Stimulated activated CD4-positive, alpha-beta T cell treated with anti-CD3 and anti-CD28 coated beads, Interleukin-2, amount 100 ng/mL, for 4 hours (primary cell): ENCODE measurements at places on chromosomes 12 and 14.
A peak's percentile ranks its signal among the peaks of the same experiment; 100 is the strongest.

DNA sequence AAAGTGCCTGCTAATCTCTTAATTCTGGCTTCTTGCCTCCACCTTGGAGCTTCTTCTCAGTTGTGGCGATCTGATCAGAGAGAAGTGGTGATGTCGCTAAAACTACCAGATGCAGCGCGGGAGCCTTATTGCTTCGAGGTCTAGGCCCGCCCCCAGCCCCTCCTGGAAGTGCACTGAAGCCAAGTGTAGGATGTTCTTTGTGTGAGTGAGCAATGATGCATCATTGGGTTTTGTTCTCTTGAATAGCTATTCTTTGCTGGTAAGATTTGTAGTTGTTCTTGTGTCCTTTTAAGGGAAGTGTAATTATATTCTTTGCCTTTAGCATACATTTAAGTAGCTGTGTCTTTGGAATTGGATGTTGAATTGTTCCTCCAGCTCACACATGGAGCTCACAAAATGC, 35.8 kb downstream of the MTHFD1 start:
- no peak for DNase-seq

GRCh38 chr14:61567838-61568571, 127.3 kb upstream of the HIF1A start:
- no peak for DNase-seq

DNA sequence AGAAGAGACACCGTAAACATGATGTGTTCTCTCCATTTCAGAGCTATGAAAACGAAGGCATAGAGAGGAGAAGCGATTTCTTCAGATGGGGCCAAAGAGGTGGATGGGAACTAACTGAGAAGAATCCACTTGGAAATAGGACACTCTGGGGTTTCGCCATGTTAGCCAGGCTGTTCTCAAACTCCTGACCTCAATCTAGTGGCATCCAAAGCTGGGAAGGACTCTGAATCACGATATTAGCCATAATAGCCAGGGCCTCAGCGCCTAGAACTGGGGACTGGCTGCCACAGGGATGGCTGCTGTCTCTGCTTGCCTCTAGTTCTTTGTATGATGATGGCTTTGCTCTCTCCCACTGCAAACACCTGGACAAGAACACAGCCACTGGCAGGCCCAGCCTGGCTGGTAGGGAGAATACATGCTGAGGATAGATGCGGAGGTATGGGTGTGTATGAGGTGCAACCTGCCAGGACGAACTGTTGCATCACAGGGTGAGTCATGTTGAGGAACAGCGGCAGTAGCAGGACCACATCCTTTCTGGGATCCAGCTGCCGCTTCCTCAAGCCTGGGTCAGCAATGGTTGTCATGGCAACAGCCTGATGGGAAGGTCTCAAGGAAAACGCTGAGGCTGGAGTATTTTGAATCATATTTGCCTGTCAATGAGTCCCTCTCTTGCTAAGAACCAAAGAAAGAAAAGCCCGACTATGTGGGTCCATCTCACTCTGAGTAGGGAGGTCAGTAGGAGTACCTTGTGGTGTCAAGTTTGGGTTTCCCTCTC, 31.1 kb downstream of the CCDC177 start:
- peak; percentile 1 for DNase-seq

DNA sequence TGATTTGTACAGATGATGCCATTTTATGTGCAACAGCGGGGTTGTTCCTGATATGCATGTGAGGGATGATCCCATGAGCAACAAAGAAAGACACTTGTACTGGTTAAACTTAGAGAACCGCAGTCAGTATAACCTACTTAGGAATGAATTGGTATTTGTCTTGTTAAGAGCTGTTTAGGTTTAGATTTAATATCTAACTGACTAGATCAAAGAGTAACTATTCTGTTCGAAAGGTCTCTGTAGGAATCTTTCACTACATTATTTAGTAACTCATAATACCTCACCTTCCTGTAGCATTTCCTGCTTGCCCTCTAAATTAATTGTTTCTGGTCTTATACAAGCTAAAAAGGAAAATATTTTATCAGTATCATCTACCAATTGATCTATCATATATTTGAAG, 350.4 kb downstream of the TRHDE start:
- no peak for DNase-seq

DNA sequence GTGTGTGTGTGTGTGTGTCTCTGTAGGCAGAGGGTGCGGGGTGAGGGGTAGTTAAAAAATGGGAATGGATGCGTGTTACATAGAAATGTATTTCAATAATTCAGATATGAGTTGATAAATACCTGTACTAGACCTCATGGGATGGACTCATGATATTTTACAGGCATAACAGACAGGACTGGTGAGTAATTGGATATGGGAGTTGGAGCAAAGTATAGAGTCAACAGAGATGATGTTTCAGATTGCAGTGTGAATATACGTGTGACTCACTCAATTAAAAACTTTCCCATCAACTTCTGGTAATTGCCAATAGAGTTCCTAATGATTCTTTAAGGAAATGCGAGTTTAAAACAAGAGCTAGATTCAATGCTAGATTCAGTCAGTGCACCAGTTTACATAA, 711.9 kb downstream of the C12orf50 start:
- DNase-seq = no peak

GRCh38 chr14:40129159-40129558, 696.9 kb upstream of the FBXO33 start:
- DNase-seq = no peak

- no peak for DNase-seq
Measured at GRCh38 chr14:62053188-62053587, 291.0 kb downstream of the SNAPC1 start.

GRCh38 chr12:114878781-114879180, 194.8 kb upstream of the TBX3 start:
- no peak for DNase-seq

GRCh38 chr14:54493293-54493692, 4.5 kb upstream of the GMFB start:
- DNase-seq = no peak

GRCh38 chr12:46669720-46670119, 156.1 kb downstream of the SLC38A4 start:
- no peak for DNase-seq

- peak; percentile 21 for DNase-seq
Measured at GRCh38 chr12:132218915-132219314, 74.7 kb downstream of the NOC4L start.

DNA sequence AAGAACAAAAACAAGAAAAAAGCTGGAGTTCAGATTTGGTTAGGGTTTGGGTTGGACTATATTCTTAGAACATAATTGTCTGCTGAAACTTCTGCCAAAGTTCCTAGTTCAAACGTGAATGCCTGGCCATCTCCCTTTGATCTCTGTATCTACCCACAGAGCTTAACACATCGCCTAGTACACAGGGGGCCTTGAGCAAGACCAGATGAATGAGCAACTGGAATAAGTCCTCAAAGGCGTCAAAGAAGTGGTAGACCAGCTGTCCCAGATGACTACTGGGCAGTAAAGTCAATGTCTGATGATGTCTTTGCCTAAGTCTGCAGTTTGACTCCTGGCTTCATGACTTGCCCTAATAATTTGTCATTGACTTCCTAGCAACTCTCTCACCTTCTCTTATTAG, 13.9 kb upstream of the STAB2 start:
- DNase-seq = no peak

GRCh38 chr14:71289536-71289935, 382.3 kb downstream of the PCNX1 start:
- DNase-seq = no peak

DNA sequence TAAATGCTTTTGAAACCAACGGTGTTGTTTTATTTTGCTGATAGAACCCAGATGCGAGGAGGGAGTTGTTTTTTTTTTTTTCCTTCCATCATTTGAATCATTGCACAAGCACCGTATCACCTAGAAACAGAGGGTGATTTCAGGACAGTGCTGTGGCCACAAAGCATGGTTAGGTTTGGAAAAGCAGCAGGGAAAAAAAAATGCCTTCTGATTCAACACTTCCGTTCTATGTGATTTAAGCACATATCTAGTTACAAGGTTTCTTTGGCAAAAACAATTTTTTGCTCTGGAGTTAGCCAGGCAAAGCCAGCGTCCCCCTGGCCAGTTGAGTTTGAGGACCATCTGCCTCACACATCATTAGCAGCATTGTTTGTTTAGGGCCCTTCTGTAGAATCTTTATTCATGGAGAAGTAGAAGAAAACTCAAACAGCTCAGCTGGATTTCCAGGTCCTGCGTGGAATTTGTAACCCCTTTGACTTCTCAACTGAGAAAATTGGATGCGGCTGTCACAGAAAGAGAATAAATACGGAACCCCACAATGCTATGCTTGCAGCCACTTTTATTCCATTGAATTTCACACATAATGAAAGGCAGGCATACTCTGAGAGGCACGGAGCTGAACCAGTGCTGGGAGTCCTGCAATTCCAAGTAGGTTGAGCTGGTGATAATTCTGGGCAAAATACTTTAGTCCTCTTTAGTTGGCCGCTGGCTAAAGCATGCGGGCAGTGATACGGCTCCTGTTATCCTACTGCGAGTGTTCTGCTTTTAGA, 17.0 kb upstream of the WNT5B start:
- DNase-seq = no peak

- DNase-seq = no peak
Measured at GRCh38 chr12:87685696-87686095, 343.5 kb downstream of the C12orf50 start.

- DNase-seq = no peak
Measured at GRCh38 chr12:53239643-53240258, 7.7 kb upstream of the RARG start.

GRCh38 chr12:3968523-3968922, 95.3 kb upstream of the PARP11 start:
- no peak for DNase-seq

- no peak for DNase-seq
Measured at GRCh38 chr12:100075598-100075997, 67.1 kb downstream of the BLTP3B start.

DNA sequence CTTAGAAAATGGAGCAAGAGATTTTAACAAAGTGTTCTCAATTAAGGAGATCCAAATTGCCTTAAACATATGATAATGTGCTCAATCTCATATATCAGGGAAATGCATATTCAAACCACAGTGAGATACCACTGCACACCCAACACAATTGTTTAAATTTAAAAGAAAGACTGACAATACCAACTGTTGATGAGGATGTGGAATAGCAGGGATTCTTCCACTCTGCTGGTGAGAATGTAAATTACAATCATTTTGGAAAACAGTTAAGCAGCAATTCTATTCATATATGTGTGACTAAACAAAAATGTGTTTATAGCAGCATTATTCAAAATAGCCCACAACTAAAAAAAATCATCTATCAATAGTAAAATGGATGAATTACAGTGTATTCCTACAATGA, 144.2 kb downstream of the KICS2 start:
- DNase-seq = no peak

- no peak for DNase-seq
Measured at GRCh38 chr12:105348561-105348960, 18.1 kb downstream of the C12orf75 start.

DNA sequence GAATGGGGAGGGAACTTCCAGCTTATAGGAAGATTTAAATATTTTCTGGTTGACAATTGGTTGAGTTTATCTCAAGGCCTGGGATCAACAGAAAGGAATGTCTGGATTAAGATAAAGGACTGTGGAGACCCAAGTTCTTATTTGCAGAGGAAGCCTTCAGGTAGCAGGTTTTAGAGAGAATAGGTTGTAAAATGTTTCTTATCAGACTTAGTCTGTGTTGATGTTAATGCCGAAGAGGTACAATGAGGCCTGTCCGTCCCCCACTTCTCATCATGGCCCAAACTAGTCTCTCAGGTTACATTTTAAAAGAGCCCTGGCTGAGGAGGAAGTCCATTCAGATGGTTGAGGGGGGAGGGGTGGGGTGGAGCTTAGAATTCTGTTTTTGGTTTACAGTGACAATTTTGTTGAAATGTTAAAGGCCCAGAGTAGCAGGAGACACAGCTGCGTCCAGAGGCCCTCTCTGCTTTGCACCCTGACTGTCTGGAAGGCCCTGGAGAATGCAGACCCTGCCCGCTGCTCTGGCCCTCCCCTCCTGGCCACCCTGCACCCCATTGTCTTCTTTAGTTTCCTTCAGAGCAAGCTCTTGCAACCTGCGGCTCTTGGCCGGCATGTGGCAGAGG, 672.5 kb upstream of the TMEM132C start:
- DNase-seq = no peak

- DNase-seq = no peak
Measured at GRCh38 chr12:124267205-124267778, 27.6 kb upstream of the RFLNA start.

DNA sequence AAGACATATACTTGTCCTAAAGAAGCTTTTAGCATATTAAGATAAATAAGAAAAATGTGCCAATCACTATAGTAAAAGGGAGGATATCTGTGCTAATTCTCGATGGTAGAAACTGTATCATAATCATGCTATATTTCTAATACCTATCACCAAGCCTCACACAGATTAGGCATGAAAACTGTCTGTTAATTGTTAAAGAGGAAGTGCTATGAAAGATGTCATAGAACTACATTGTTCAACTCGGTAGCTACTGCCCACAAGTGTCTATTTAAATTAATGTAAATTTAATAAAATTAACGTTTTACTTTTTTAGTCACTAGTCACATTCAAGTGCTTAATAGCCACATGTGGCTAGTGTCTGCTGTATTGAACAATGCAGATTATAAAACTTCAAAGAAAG, 77.5 kb upstream of the KICS2 start:
- no peak for DNase-seq

GRCh38 chr12:78229591-78230101, 399.0 kb downstream of the NAV3 start:
- no peak for DNase-seq

DNA sequence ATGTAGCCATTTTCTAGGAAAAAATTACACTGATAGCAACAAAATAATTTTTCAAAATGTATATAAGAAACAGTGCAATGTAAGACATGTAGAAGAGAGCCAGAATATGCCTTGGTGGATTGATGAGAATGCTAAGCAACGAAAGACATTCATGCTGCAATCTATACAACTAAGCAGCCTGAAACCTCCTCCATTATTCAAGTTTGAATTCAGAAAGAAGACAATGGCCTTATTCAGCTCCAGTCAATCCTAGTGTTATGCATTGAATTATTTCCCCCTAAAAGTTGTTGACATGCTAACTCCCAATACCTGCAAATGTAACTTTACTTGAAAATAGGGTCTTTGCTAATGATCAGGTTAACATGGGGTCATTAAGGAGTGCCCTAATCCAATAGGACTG, 73.5 kb downstream of the BTG1 start:
- DNase-seq = no peak

DNA sequence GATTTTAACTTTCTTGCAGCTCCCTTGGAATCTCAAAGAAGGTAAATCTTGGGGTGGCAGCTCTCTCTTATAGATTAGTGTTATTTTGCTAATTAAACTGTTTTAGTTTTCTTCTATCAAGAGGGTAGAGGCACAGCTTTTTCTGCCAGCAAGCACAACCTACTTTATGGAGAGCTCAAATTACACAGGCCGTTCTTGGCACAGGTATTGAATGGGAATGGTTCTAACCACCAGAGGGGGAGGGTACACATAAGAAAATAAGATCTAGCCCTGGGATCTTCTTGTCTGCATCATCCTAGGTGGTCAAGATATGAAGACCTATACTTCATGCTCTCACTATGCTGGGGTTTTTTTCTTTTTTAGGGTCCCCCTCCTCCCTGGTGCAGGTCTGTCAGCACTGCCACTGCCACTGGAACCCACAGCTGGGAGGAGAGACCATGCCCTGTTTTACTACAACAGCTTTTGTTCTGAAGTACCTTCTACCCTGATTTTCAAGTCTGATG, 48.6 kb upstream of the STAC3 start:
- DNase-seq = no peak
